ENCODE measurements at places on chromosomes 16 and 17.

DNA sequence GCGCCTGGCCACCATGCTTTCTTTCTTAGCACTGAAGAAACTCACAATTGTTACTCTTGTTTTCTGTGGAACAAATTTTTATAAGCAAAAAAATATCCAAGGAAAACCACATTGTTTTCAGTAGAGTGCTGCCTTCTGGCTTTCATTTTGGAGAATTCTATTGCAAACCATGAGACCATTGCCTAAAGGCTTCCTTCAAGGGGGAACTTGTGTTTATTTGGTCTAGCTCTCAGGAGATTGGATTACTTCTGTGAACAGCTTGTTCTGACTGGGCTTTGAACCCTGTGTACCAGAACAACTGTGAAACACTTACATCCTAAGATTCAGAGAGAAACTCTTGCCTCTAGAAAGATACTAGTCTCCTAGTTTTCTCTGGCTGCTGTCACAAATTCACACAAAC, 32.1 kb downstream of the TOM1L1 start:
- DNase-seq: no peak

GRCh38 chr17:72967977-72968585, 124.4 kb downstream of the SLC39A11 start:
- no peak for DNase-seq

- DNase-seq: no peak
Measured at GRCh38 chr16:82814059-82814458, 187.3 kb downstream of the CDH13 start.

GRCh38 chr16:48323783-48324775, 61.1 kb downstream of the SIAH1 start:
- no peak for DNase-seq

GRCh38 chr16:9946022-9946720, 236.1 kb downstream of the GRIN2A start:
- no peak for DNase-seq

Data from activated naive CD8-positive, alpha-beta T cell treated with anti-CD3 and anti-CD28 coated beads for 36 hours (primary cell).